ENCODE measurements at places on chromosomes 13 and 19.

- no peaks in the 10 kb centered on the region for H3K27me3 ChIP-seq
- no peak for DNase-seq
- peaks cover 30% of the 10 kb centered on the region for H3K4me1 ChIP-seq
- H3K4me3 ChIP-seq: no peak overlapping the region
- H3K27ac ChIP-seq: no peak overlapping the region
Measured at GRCh38 chr19:7391218-7391670, 42.5 kb downstream of the ARHGEF18 start.

DNA sequence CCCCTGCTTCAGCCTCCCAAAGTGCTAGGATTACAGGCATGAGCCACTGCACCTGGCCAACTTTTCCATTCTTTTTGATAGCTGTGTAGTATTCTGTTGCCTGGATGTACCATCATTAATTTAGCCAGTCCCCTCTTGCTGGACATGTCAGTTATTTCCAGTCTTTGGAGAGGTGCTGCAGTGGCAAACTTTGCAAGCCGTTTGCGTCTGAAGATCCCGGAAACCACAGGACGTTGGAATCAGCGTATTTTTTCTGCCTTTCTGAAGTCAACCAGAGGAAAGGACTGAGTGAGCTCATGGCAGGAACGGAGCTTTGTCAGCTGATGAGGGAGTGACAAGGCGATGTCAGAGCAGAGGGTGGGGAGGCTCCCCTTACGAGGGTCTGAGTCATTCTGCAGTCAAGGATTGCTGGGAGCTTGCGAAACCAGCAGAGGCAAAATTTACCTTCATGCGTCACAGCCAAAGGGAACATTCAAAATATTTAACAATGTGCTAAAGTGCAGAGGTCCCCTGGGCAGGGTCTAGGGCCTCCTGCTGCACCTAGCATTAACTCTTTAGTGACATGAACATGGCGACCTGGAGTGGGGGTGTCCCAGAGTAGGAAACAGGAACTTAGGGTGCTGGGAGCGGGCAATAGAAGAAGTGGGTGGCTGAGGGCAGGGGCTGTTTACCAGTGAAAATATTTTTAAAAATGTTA is 5.6 kb downstream of the C5AR1 start:
- no peak for DNase-seq
- H3K27me3 ChIP-seq: peaks cover 5% of the 10 kb centered on the region
- H3K4me3 ChIP-seq: no peak overlapping the region
- H3K36me3 ChIP-seq: no peaks in the 10 kb centered on the region
- no peaks in the 10 kb centered on the region for H3K4me1 ChIP-seq

DNA sequence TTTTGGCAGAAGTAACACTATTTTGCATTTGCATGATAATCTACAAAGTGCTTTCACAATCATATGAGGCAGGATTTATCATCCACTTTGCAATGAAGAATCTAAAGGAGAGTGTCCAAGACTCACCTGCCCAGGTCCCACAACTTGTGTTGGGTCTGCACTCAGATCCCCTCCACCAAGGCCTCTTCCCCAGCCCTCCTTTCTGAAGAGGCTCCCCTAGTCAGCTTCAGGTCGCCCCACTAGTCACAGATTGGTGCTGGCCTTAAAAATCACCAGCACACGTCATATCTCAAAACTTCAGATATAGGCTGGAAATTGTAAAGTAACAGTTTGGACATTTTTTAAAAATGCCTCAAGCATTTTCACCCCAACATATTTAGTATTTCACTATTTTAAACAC is 17.5 kb downstream of the ATP7B start:
- no peak for DNase-seq
- H3K36me3 ChIP-seq: no peaks in the 10 kb centered on the region
- H3K27ac ChIP-seq: no peak overlapping the region
- H3K4me3 ChIP-seq: no peak overlapping the region
- no peaks in the 10 kb centered on the region for H3K4me1 ChIP-seq

DNA sequence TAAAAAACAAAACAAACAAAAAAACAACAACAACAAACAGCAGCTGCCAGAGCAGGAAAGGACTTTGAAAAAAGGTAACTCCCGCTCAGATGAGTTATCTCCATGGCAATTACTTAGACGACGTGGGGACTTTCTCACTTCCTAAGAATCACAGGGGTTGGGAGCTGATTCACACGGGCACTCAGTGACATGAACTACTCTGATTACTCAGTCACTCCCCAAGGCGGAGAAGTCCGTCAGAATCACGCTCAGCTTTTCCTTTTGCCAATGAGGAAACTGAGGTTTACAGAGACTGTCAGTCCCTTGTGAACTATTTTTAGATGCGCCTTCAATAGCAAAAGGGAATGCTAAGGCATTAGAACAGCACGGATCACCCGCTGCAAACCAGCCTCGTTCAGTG is 32.3 kb upstream of the MATK start:
- no peaks in the 10 kb centered on the region for H3K27me3 ChIP-seq
- H3K4me1 ChIP-seq: peaks cover 23% of the 10 kb centered on the region
- no peak overlapping the region for H3K4me3 ChIP-seq
- no peak overlapping the region for H3K27ac ChIP-seq

- no peaks in the 10 kb centered on the region for H3K36me3 ChIP-seq
- H3K27ac ChIP-seq: no peak overlapping the region
- H3K4me1 ChIP-seq: peaks cover 7% of the 10 kb centered on the region
- peaks cover 13% of the 10 kb centered on the region for H3K27me3 ChIP-seq
- DNase-seq: no peak
Measured at GRCh38 chr13:52599037-52599847, 43.0 kb upstream of the HNRNPA1L2 start.

GRCh38 chr13:81104035-81104715 is 763.2 kb upstream of the SPRY2 start:
- H3K27me3 ChIP-seq: no peaks in the 10 kb centered on the region
- no peak for DNase-seq
- no peaks in the 10 kb centered on the region for H3K4me1 ChIP-seq
- no peak overlapping the region for H3K27ac ChIP-seq
- no peak overlapping the region for H3K4me3 ChIP-seq

DNA sequence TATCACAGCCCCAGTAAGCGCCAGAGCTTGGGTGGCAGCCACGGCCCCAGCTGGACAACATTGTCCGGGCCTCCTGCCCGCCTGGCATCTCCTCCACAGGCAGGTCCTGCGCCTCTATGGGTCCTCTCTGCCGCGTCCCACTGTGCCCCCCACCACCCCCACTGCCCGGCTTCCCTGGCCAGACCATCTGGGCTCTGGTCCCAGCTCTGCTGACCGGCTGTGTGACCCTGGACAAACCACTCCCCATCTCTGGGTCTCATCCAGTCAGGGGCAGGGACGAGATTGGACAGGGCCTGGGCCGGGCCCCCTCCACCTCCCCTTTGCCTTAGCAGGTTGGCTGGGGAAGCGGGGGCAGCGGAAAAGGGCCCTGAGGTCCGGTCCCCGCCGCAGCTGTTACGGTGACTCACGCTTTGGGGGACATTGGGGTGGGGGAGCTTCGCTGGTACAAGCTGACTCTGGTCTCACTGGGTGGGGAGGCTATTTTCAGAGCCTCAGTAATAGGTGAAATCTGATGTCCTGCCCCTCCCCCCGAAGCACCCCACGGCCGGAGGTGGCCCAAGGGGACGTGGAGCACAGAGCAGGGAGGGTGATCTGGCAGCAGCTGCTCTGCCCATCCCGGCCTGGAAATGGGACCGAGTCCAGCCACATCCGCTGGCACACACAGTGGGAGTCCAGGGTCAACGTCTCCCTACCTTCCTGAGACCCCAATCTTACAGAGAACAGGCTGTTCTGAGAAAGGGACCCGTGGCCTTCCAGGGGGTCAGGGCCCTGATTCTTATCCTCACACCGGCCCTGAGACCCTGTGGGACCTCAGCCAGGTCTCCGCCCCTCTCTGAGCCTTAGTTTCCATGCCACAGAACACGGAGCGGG is 9.1 kb downstream of the NFIC start:
- no peaks in the 10 kb centered on the region for H3K36me3 ChIP-seq
- no peak overlapping the region for H3K4me3 ChIP-seq
- H3K27me3 ChIP-seq: no peaks in the 10 kb centered on the region
- H3K4me1 ChIP-seq: no peaks in the 10 kb centered on the region
- no peak overlapping the region for H3K27ac ChIP-seq

GRCh38 chr13:69556540-69557196 is 551.0 kb upstream of the ATXN8OS start:
- H3K36me3 ChIP-seq: no peaks in the 10 kb centered on the region
- DNase-seq: no peak
- H3K27ac ChIP-seq: no peak overlapping the region
- H3K27me3 ChIP-seq: no peaks in the 10 kb centered on the region

- H3K4me3 ChIP-seq: no peak overlapping the region
- no peaks in the 10 kb centered on the region for H3K27me3 ChIP-seq
- H3K4me1 ChIP-seq: peaks cover 14% of the 10 kb centered on the region
- no peak overlapping the region for H3K27ac ChIP-seq
Measured at GRCh38 chr19:43476606-43477005, 11.2 kb upstream of the LYPD3 start.

- no peaks in the 10 kb centered on the region for H3K4me1 ChIP-seq
- no peak overlapping the region for H3K27ac ChIP-seq
Measured at GRCh38 chr13:102638741-102639140, 42.0 kb downstream of the TPP2 start.

DNA sequence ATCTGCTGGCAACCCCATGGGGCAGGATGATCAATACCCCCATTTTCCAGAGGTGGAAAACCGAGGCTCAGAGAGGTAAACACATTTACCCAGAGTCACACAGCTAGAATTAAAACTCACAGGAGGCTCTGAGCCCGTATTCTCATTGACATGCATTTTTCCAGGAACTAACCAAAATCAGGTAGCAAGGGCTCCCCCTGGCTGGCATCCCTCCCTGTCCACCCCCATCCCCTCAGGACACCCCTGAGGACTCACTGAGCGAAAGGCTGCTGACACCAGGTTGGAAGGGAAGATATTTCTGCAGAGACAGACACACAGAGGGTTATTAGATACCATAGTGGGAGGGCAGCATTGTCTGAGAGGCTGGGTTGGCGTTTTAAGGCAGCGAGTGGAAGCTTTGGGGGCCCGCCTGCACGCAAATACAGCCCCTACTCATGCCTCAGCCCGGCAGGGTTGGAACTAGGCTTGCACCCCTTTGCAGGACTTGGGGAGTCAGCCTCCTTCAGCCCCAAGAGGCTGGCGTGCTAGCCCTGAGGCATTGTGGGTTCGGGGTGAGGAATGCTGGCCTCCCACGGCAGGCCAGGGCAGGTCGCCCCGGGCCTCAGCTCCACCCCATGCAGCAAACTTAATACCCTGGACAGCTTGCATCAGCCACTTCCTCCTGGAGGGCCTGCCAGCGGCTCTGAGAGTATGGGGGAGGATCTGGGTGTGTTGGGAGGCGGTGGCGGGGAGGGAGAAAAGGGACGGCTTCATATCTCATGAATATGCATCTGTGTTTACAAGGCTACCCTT is 3.9 kb downstream of the SLC1A5 start:
- no peak for DNase-seq
- H3K27me3 ChIP-seq: no peaks in the 10 kb centered on the region
- H3K36me3 ChIP-seq: peaks cover 14% of the 10 kb centered on the region
- H3K4me3 ChIP-seq: peak overlapping the region; percentile 43

DNA sequence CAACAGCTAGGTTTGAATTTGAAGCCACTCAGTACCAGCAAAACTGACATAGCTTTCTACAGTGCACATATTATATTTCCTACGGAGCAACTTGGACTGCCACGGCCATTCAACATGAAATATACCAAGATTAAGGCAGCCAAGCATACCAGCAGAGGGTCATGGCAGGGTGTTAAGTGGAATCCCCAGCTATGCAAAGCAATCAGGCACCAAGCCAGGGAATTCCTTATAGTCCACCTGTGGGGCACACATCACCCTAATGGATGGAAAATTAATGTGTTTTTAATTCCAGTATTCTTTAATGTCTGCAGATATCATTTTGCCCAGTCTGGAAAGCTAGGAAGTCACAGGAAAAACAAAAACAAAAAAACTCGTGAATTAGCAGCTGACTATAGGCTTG is 1190.3 kb downstream of the EFNB2 start:
- H3K36me3 ChIP-seq: no peaks in the 10 kb centered on the region
- no peak for DNase-seq
- H3K27me3 ChIP-seq: no peaks in the 10 kb centered on the region
- no peaks in the 10 kb centered on the region for H3K4me1 ChIP-seq
- no peak overlapping the region for H3K4me3 ChIP-seq

DNA sequence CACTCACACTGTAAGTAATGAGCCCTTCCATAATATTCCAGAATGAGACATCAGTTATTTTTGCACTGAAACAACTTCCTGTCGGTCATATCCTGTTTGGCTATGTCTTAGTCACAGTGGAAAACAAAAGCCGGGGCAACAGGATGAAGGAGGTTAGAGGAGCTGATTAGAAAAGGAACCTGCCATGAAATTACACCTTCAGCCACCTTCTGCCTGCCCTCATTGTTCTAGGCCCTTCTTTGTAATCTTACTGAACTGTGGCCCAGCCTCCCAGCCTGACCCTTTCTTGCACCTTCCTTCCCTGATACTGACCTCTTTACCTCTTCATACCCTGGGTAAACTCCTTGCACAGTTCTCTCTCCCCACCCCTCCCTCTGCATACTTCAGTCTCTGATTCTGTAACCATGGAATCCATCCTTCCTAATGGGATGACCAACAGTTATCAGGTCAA is 67.3 kb downstream of the DOCK9 start:
- no peak overlapping the region for H3K4me3 ChIP-seq
- peaks cover 17% of the 10 kb centered on the region for H3K36me3 ChIP-seq
- H3K27ac ChIP-seq: no peak overlapping the region
- H3K4me1 ChIP-seq: peaks cover 6% of the 10 kb centered on the region
- H3K27me3 ChIP-seq: no peaks in the 10 kb centered on the region

DNA sequence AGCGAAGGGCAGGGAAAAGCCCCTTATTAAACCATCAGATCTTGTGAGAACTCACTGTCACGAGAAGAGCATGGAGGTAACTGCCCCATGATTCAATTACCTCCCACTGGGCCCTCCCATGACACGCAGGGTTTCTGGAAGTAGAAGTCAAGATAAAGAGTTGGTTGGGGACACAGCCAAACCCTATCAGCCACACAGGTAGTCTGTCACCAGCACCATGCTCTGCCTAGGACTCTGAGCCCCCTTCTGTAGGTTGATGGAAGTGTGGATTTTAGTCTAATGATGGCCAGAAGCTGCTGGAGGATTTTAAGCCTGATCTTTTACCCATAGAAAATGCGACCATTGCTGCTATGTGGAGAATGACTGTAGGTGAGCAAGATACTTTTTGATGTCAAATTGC is 60.8 kb downstream of the ARHGEF7 start:
- no peaks in the 10 kb centered on the region for H3K27me3 ChIP-seq
- no peak for DNase-seq
- H3K27ac ChIP-seq: peak overlapping the region; percentile 64
- H3K36me3 ChIP-seq: peaks cover 8% of the 10 kb centered on the region

- DNase-seq: no peak
- H3K4me1 ChIP-seq: peaks cover 9% of the 10 kb centered on the region
- no peaks in the 10 kb centered on the region for H3K36me3 ChIP-seq
- H3K4me3 ChIP-seq: no peak overlapping the region
- H3K27ac ChIP-seq: no peak overlapping the region
- no peaks in the 10 kb centered on the region for H3K27me3 ChIP-seq
Measured at GRCh38 chr19:34982275-34982674, 17.8 kb upstream of the GRAMD1A start.

GRCh38 chr13:99056381-99057014 is 78.6 kb upstream of the DOCK9 start:
- no peak overlapping the region for H3K27ac ChIP-seq
- no peak for DNase-seq
- H3K36me3 ChIP-seq: no peaks in the 10 kb centered on the region
- H3K4me1 ChIP-seq: peaks cover 52% of the 10 kb centered on the region
- H3K27me3 ChIP-seq: no peaks in the 10 kb centered on the region
- H3K4me3 ChIP-seq: no peak overlapping the region

- no peak overlapping the region for H3K4me3 ChIP-seq
- H3K27me3 ChIP-seq: peaks cover 37% of the 10 kb centered on the region
- no peak for DNase-seq
- peaks cover 9% of the 10 kb centered on the region for H3K4me1 ChIP-seq
- no peaks in the 10 kb centered on the region for H3K36me3 ChIP-seq
- H3K27ac ChIP-seq: no peak overlapping the region
Measured at GRCh38 chr19:55141696-55142095, 7.3 kb downstream of the TNNT1 start.
